ENCODE measurements at places on chromosomes 7 and 10.

- no peak for DNase-seq
These were observed 87.5 kb downstream of the FRMD4A start for GRCh38 chr10:14243221-14243620.

DNA sequence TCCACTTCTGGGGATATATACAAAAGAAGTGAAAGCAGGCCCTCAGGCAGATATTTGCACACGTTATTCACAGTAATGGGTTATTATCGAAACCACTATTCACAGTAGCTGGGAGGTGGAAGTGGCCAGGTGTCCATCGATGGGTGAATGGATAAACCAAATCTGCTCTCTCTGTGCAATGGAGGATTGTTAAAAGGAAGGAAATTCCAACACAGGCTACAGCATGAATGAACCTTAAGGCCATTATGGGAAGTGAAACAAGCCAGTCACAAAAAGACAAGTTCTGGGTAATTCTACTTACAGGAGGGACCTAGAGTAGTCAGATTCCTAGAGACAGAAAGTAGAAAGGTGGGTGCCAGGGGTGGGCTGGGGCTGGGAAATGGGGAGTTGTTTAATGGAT, 48.5 kb upstream of the BHLHA15 start:
- DNase-seq = no peak

DNA sequence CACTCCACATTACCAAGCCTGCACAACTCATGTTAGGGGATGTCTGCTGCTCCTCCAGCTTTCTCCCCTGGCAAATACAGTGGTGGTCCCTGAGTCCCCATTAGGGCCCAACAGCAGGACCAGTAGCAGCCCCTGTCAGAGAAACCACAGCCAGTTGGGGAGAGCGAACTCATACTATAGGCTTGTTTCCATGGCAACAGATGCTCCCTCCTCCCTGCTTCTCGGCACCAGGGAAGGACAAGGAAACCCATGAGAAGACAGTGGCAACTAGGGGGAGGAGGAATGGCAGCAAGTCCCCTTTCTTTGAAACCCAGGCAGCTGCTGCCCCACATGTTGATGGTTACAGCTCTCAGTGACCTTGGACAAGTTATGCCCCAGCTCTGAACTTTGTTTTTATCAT, 326.4 kb downstream of the KCNMA1 start:
- no peak for DNase-seq

- DNase-seq = no peak
These were observed 251.2 kb downstream of the TNS3 start for GRCh38 chr7:47330561-47331178.

GRCh38 chr10:101226491-101227428, 2.5 kb downstream of the LBX1 start:
- no peak for DNase-seq

All from cerebellar nuclear complex (tissue), 1 donor.